ENCODE measurements at places on chromosomes 12 and 14. TPM values are rescaled to one million over a fixed set of nuclear protein-coding genes. Genes with fewer than 3 reads are reported as not detected.

NDUFB1 gene
- total RNA-seq, result 122 TPM

VWF gene
- total RNA-seq, result 0.32 TPM

- no peak for DNase-seq
Measured at GRCh38 chr12:24133384-24133783, 183.9 kb upstream of the SOX5 start.

- DNase-seq, result no peak
Measured at GRCh38 chr14:26938054-26938453, 340.2 kb upstream of the NOVA1 start.

DNA sequence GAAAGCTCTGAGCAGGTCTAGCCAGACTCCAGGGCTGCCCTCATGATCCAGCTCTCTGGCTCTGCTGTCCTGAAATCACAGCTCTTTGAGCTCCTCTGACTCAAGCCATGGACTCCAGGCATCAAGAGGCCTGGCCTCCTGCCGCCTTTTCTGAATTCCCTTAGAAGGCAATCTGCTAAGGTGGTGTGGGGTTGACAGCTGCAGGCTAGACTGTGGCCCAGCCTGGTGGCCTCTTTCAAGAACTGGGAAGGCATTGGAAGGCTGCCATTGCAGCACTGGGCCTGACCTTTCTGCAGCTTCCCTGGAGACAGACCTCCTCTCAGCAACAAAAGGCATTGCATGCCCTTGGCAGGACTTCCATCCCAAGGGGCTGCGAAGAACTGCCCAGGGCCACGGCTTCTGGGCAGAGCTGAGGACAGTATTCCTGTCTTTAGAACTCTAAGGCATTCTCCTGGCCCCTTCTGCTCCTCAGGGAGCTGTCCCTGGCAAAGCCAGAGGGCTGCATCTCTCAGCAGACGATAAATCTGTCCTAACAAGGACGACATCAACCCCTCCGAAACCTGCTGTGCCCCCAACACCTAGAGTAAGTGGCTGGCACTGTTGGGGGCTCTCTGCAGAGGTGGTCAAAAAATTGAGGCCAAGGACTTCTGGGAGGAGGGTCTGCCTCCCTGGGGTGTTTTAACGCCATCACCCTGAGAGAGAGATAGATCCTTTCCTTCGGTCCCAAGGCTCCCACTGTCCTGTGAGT is 115.6 kb downstream of the RBM19 start:
- no peak for DNase-seq

DNA sequence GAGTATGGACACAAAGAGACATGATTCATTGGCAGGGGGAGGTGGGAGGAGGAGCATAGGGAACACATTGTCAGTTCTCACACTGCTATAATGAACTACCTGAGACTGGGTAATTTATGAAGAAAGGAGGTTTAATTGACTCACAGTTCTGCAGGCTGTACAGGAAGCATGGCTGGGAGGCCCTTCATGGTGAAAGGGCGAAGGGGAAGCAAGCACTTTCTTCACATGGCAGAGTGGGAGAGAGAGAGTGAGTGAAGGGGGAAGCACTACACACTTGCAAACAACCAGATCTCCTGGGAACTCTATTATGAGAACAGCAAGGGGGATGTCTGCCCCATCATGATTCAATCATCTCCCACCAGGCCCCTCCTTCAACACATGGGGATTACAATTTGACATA is 391.8 kb downstream of the BMP4 start:
- DNase-seq, result peak; percentile 19

- no peak for DNase-seq
Measured at GRCh38 chr12:11765817-11766794, 116.6 kb downstream of the ETV6 start.

DNA sequence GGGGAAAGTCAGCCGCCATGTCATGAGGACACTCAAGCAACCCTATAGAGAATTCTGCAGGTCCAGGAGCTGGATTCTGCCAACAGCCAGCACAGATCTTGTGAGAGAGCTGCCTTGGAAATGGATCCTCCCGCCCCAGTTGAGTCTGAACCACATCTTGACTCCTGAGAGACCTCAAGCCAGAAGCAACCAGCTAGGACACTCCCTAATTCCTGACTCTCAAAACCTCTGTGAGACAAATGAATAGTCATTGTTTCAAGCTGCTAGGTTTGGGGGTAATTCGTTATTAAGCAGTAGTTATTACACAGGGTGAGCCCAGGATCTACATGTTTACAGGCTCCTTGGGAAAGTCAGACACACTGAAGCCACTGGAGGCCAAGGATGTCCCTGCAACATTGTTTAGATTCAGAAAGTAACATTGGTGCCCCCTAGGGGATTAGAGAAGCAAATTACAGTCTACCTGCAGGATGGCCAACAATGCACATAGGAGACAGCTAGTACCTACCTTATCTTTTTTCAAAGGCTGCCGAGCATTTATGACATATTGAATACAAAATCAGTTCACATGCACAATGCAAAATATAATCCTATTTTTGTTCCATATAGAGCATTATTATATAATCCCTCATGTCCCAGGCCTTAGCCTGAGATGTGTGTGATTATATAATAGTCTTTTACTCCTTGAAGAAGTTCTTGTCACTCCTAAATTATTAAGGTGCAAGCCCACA is 57.9 kb upstream of the FICD start:
- peak; percentile 65 for DNase-seq

CLEC1A gene
- total RNA-seq, result not detected

TMTC2 gene
- total RNA-seq, result 6.2 TPM

DNA sequence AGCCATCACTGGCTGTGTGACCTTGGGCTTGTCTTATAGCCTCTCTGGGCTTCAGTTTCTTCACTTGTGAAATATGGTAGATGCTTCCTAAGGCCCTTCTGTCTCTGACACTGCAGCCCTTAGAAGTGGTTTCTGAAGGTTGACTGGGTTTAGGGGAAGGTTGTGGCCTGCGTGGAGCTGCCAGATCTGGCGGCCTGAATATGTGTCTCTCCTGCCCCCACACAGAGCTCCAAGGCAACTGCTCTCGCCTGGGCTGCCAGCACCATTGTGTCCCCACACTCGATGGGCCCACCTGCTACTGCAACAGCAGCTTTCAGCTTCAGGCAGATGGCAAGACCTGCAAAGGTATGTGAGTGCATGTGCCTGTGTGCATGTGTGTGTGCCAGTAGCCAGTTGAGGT is 4.0 kb downstream of the LRP1-AS start:
- DNase-seq, result no peak

DNA sequence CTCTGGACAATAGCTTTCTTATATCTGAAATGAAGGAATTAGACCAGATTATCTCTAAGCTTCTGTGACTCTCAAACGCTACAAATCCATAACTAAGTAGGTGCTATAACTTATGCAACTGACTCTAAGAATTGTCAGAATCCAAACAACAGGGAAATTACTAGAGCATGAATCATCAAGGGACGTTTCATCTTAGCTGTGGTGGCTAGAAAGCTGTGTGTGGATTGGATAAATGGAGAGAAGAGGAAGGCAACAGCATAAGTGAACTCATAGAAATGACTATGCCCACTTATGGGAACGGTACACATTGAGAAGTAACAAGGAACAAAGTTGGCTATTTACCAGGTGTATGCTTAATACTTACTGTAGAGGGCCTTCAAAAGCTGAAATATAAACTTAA is 96.0 kb upstream of the NEDD1 start:
- DNase-seq, result no peak

GRCh38 chr14:76088771-76089571 is 62.8 kb upstream of the GPATCH2L start:
- DNase-seq, result no peak

DNA sequence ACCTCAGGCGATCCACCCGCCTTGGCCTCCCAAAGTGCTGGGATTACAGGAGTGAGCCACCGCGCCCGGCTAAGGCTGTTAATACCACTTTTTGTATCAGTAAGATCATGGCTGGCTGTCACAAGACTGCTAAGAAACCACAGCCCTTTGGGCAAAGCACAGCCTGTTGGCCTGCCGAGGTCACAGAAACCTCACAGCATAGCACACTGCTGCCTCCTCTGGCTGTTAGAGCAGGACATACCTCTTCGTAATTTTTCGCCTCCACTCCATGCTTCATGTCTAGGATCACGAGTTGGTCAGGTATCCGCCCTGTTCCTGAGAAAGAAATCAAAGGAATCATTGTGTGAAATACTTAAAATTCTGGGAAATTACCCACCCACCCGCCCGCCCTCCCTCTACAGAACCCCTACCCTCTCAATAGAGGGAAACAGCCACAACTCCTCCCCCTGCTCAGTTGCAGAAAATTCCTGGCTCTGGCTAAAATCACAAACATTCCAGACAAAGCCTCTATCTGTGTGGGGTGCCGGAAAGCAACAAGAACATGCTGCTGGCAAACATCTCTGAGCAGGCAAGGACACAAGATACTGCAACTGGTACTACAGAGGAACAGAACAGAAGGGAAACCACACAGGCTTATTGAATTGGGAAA is 20.7 kb upstream of the NEK9 start:
- no peak for DNase-seq

DNA sequence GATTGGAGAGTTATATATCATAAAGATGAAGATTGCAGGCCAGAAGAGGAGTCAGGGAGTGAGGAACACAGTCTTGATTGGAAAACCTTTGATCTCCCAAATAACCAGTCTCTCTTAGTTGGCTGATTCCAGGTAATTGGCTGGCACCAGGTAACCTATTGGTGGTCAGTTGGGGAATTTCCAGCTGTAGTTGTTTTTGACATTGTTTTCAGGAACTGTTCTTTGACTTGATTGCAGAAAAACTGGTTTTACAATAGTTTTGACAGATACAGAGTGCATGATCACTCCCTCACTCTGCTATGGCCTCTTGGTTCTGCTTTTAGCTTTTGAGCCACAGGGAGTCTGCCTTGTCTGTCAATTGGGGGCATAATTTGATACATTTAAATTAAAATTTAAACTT is 71.6 kb downstream of the ZNF641 start:
- DNase-seq, result no peak

GARIN6 gene
- not detected for total RNA-seq

DNA sequence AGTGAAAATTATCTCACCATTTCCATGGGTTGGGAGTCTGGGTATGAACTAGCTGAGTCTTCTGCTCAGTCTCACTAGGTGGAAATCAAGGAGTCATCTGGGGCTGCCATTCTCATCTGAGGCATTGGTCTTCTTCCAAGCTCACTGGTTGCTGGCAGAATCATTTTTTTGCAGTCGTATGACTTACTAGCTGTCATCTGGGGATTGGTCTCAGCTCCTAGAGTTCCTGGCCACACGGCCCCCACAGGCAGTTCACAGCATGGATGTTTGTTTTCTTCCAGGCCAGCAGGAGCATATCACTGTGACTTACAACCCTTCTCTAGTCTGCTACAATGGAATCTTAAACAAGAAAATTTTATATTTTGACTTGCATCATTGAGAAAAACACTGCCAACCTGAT is 18.6 kb upstream of the OR10AD1 start:
- DNase-seq, result no peak

DNA sequence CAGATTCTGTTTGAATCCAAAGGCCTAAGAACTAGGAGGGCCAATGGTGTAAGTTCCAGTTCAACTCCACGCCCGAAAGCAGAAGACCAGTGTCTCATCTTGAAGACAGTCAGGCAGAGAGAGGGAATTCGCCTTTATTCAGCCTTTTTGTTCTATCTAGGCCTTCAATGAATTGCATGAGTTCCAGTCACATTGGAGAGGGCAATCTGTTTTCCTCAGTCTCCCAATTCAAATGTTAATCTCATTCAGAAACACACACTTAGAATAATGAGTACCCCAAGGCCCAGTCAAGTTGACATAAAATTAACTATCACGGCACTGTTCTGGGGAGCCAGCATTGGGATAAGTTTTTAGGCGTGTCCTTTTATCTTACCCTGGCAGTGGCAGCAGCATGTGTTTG is 65.8 kb downstream of the C14orf39 start:
- DNase-seq, result no peak

DNA sequence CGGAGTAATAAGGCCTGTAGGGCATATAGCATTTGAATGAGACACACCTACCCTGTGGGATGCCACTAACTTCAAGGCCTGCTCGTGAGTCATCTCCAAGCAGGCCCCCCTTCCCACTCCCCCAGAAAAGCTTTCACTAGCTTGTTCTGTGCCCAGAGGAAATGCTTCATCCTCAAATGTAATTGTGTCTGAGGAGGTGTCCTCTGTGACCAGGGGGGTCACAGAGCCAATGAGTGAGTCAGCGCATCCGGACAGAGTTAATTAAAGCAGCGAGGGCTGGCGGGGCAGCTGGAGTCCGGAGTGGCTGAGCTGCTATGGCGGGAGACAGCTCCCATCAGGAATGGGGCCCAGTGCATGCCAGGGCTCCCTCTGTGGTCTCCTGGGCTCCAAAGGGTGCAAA is 27.0 kb upstream of the ESRRB start:
- no peak for DNase-seq

DNA sequence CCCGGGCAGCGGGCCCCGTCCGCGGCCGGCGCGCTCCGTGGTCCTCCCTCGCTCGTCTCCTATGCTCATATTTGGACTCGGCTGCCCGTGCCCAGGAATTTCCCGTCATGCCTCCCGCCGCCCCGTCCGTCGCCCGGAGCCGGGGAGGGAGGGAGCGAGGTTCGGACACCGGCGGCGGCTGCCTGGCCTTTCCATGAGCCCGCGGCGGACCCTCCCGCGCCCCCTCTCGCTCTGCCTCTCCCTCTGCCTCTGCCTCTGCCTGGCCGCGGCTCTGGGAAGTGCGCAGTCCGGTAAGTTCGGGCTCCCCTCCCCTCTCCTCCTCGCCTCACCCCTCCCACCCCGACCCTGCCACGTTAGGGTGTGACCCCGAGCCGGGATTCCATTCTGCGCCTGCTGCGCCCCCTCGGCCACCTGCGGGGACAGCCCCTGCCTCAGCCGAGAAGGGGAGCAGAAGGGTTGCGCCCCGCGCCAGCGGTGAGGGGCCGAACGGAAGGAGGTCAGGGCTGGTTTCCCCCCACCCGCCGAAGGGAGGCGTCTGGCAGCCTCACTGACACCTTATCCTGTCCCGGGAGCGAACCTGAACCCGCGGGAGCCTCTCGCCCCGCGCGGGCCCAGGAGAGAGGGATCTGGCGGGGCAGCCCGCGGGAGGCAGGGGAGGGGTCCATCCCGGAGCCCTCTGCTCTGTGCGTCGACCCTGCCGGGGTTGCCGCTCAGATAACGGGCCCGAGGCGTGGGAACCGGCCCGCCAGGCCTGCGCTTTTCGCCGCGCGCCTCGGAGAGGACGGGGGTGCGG is at the start of gene MSRB3:
Gene MSRB3, plus strand, starts transcription at position 108 of the 793 bp plus-strand sequence. CDS start 29,897 bp downstream, outside the sequence.
- DNase-seq, result no peak
